ENCODE measurements at places on chromosomes 1 and 21.
A peak's percentile ranks its signal among the peaks of the same experiment; 100 is the strongest.

- DNase-seq, result no peak
Measured at GRCh38 chr1:214977110-214977509, 105.4 kb upstream of the KCNK2 start.

GRCh38 chr1:184752656-184753055, 2.0 kb downstream of the EDEM3 start:
- no peak for DNase-seq

DNA sequence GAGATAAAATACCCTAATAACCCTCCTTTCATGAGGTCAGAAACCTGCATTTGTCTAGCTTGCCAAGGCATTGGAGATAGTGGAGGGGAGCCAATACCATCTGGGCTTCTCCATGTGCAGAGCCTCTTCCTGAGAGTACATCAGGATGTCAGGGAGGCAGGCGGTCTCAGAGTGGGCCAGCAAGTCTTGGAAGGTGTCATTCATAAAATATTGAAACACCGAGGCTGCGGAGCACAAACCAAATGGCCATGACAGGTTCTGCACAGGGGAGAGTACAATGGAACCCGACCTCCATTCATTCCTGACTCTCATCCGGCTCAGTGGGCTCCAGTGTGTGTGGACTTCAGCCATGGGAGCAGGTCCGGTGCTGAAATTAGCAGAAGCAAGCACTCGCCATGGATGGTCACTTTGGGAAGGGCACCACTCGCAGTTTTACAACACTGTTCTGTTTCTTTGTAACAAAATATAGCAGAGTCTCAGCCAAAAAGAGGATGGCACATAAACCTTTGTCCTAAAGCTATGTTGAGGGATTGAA, 446.6 kb downstream of the SIPA1L2 start:
- DNase-seq, result no peak

DNA sequence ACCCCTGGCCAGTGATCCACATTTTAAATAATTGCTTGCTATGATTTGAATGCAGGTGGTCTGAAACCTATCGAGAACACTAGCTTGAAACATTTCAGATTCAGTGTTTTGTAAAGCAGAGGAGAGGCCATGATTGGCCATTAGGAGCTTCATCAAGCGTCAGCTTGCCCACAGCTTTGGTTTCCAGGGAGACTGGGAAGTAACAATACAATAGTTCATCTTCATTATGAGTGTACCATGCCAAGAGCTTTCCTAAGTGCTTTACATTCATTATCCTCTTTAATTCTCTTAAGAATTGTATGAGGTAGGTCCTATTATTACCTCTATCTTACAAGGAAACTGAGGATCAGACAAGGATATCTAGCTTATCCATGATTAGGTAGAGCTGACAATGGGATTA, 27.7 kb upstream of the ATP5PO start:
- DNase-seq, result peak; percentile 30

- no peak for DNase-seq
Measured at GRCh38 chr1:18429654-18430053, 51.1 kb upstream of the KLHDC7A start.

GRCh38 chr1:229252228-229252984, 18.5 kb upstream of the RAB4A start:
- DNase-seq, result no peak

DNA sequence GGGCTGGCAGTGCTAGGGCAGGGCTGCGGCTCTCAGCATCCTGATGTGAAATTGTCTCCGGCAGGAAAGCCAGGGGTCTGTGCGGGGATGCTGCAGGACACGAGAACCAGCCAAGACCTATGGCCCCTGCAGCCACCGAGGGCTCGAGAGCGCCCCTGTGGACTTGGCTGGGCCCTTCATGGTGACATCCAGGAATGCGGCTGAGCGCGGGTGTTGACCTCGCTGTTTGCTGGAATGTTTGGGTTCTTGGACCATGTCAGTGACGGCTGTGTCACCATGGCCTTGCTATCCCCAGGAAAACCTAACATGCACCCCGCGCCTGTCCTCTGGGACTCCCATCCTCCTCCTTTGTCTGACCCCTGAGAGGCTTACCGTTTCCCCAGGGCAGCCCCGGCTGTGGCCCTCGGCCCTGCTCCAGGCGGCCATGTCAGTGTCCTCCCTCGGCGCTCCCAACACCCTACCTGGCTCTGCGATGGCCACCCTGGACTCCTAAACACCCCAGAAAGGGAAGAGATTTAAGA, 14.3 kb upstream of the C1orf174 start:
- no peak for DNase-seq

GRCh38 chr1:38028671-38029070, 16.1 kb downstream of the UTP11 start:
- DNase-seq, result no peak

GRCh38 chr21:44764319-44765230, 37.0 kb downstream of the UBE2G2 start:
- DNase-seq, result no peak

- DNase-seq, result no peak
Measured at GRCh38 chr1:6690186-6690585, 11.4 kb downstream of the DNAJC11 start.

- no peak for DNase-seq
Measured at GRCh38 chr1:156906206-156906906, 12.8 kb downstream of the PEAR1 start.

- no peak for DNase-seq
Measured at GRCh38 chr21:26385721-26386120, 187.4 kb downstream of the CYYR1 start.

- no peak for DNase-seq
Measured at GRCh38 chr1:5494518-5494917, 497.7 kb downstream of the NPHP4 start.

GRCh38 chr1:162722036-162722435, 68.5 kb upstream of the HSD17B7 start:
- DNase-seq, result no peak

DNA sequence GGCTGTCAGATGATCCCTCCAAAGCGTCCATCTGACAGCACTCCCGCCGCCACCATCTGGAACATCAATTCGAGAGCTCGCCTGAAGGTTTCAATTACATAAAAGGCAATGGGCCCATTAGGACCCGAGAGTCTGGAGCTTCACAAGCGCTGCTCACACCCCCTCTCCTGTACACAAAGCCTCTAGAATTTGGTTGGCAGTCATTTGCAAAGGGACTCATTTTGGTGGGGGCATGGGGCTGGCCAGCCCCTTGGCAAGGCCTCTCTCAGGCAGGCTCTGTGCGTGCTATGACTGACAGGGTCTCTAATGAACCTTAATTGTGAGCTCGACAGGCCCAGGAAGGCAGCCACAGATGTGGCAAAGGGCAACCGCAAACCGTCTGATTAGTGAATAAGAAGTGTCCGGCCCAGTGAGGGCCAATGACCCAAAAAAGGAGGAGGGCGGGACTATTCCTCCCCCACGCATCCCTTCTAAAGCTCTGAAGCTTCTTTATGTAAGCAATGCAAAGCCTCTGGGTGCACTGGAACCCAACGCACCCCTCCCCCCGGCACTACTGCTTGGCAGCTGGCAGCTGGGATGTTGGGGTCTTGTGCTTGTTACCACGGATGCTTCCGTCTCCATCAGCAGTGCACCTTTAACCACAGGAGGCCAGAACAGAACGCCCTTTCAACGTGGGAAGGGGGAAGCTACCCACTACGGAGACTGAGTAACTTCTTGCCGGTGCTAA, 79.4 kb downstream of the CAPZB start:
- peak; percentile 36 for DNase-seq

DNA sequence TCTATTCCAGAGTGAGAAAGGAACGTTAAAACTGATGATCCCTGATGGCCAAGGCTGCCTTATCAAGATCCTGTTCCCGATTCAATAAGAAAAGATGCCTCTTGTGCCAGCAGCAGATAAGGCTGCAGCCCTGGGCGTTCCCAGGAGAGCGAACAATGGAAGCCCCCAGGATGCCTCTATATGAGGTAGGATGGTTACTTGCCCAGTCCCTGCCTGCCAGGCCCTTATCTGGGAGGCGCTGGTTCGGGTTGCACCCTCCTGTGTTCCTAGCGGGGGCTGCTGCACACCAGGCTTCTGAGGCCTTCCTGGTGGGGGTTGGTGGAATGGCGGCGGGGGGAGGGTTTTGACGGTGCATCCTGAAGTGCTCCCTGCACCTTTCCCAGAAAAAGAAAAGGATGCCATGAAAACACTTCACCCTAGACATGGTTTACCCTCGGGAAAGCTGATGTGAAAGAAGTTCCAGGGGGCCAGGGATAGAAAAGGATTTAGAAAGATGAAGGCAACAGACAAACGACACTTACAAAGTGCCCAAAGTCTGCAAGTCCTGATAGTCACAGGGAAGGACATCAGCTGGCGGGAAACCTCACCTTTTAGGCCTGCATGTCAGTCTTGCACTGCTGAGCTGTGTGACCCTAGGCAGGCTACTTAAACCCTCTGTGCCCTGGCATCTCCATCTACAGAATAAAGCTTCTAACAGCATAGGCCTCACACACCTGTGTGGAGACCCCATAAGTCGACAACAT, 100.3 kb downstream of the KCNJ15 start:
- DNase-seq, result no peak

- DNase-seq, result no peak
Measured at GRCh38 chr1:247337250-247337746, 5.6 kb upstream of the ZNF496 start.

- no peak for DNase-seq
Measured at GRCh38 chr21:41726970-41727783, 39.7 kb downstream of the RIPK4 start.

DNA sequence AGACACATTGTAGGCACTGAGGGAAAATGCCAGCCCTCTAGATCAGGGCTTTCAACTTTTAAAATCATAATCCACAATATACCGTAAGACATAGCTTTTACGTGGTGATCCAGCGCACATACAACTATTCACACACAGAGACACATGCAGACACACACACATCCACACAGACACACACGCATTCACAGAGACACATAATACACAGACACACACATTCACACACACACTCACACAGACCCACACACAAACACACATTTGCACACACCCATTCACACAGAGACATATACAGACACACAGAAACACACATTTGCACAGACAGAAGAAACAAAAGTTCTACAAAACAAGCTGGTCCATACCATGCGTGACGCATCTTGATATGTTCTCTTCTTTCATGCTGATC, 244.5 kb downstream of the RHOU start:
- no peak for DNase-seq

DNA sequence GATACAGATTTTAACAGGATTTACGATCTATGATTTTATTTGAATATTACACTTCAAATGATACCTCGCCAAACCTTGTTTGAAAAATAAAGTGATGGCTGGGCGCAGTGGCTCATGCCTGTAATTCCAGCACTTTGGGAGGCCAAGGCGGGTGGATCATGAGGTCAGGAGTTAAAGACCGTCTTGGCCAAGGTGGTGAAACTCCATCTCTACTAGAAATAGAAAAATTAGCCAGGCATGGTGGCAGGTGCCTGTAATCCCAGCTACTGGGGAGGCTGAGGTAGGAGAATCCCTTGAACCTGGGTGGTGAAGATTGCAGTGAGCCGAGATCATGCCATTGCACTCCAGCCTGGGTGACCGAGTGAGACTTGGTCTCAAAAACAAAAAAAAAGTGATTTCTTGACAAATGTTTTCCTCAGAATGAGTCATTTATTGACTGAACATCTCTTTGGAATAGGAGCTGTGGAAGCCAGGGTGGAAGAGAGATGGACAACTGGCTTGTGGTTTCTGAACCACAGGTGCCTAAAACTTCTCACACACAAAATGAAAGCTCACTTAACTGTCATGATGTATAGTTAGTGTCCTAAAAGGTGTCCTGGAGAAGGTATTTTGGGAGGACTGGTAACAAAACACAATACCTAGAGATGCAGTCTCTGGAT, 11.9 kb downstream of the PKNOX1 start:
- DNase-seq, result no peak

DNA sequence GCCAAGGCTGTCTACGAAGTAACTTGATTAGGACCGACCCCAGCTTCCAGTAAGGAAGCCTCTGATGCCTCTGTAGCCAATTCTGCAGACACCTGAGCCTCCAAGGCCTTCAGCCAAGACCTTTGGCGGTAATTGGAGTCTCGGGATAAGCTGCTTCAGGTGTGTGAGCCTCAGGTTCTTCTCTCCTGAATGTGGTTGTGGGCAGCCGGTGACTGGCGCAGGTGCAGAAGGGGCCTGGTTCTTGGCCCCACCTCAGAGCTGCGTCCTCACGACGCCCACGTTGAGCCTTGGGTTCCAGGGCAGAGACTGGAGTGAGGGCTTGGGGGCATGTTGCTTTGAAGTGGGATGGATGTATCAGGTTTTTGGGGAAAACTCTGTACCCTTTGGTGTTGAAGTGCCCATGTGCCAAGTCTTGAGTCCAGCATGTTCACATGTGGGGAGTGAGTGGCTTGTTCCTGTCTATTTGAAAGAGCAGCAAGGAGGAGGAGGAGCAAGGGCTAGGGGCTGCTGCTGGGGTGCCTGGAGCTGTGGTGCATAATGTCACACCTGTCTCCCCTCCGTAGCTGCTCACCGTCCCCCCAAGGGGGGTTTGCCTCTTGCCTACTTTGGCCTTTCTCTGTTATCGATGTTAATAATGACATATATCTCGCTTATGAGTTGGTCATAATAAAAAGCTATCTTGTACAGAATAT, 1.4 kb downstream of the PSEN2 start:
- no peak for DNase-seq

GRCh38 chr1:37634244-37634991, at the start of gene RSPO1:
Gene RSPO1 (minus strand): TSS chr1:37634892. CDS start chr1:37629661, 5,231 bp downstream.
- DNase-seq, result no peak

DNA sequence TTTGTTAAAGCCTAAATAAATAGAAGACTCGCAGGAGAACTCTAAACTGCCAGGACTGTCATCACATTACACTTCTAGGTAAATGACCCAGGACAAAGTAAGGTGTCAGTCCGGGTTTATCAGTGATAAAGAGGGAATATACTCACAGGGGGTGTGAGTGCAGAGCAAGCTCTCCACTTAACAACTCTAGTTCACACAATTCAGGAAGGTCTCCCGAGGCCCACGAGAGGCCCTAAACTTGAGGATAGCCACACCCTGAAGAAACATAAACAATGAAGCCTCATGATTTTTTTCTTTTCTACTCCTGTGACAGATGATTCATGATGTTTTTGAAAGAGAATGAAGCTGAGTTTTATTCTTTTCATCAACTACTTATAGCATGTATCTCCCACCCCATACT, 65.6 kb upstream of the EXO1 start:
- no peak for DNase-seq

GRCh38 chr1:182143154-182143657, 81.7 kb upstream of the ZNF648 start:
- peak; percentile 87 for DNase-seq

GRCh38 chr1:151344291-151344690, 2.8 kb downstream of the RFX5 start:
- no peak for DNase-seq

GRCh38 chr21:18030248-18030647, 211.1 kb upstream of the C21orf91 start:
- DNase-seq, result peak; percentile 13

GRCh38 chr1:205521686-205522085, 17.2 kb downstream of the CDK18 start:
- no peak for DNase-seq

DNA sequence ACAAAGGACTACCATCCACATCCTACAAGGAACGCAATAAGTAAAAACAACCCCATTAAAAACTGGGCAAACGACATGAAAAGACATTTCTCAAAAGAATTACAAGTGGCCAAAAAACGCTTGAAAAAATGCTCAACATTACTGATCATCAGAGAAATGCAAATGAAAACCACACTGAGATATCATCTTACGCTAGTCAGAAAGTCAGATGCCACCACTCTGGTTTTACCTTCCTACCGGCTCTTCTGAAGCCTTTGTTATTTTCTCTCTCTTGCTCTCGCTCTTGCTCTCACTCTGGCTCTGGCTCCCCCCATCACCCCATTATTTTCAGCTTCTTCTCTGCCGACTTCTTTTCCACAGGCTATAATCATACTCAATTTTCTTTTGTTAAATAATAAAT, 38.8 kb downstream of the VPS45 start:
- no peak for DNase-seq

GRCh38 chr1:208103597-208104513, 140.3 kb downstream of the PLXNA2 start:
- no peak for DNase-seq

All from NCI-H2107 (cell line).